ENCODE measurements at places on chromosomes 2 and 18.

DNA sequence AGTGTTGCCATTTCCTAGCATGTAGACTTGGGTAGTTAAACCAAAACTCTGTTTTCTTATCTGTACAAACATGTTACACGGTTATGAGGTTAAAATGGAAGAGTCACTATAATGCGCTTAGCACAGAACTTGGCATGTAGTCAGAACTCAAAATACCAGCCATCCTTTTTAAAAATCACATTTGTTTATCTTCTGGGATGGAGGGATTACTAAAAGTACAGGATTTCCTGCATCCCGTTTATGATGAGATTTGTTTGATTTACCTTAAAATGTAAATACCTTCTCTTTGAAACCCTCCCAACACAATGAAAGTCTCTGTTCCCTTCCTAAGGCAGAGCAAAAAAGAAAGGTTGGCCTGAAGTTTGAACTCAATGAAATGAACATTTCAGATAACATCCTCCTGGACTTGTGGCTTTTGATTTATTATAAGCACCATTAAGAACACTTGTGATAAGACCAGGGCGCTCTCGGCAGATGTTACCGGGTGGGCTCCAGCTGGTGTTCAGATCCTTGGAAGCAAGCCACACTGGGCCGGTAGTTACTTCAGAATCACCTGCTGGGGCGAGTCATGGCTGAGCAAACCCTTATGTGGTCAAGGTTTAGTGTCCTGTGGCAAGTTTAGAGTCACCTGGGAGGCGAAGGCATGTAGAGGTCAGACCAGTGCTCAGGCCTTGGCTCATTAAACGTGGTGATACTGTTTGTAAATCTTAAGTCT, 105.7 kb downstream of the MGAT5 start:
- no peak for DNase-seq

DNA sequence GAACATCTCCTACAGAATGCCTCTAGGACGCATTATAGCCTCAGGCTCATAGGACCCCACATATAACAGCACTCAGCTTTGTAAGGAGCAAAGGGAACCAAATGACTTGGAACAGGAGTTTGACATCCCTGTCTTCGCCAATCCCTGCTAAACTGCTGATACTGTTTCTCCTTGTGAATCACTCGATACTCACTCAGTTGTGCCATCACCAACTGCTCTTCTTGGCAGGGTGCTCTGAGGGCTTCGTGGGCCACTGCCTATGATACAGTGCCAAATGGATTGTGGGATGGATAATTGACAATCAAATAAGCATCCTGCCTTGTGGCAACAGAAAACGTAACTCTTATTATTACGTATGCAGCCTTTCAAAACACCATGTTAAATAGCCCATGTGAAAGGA, 396.3 kb downstream of the RIT2 start:
- DNase-seq, result no peak

DNA sequence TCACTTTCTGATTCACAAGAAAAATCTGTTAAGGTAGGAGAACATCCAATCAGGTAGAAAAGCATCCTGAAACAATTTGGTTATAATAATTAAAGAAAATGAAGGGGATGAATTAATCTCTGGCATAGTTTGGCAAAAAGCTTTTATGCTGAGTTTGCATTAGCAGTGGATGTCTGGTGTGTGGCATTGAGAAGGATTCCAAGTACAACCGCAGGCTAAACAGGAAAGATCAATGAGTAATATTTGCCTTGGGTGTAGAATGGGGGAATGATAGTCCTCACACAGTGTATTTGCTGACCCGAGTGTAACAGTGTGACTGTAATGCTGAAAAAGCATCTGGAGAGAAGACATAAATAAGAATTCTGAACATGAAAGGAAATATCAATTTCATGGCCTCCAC, 68.3 kb upstream of the SESTD1 start:
- no peak for DNase-seq

GRCh38 chr18:27382567-27383216, 197.6 kb upstream of the CHST9 start:
- no peak for DNase-seq

- DNase-seq, result no peak
Measured at GRCh38 chr2:3246928-3247714, 130.5 kb downstream of the EIPR1 start.

GRCh38 chr2:143716522-143716921, 587.3 kb downstream of the ARHGAP15 start:
- no peak for DNase-seq

DNA sequence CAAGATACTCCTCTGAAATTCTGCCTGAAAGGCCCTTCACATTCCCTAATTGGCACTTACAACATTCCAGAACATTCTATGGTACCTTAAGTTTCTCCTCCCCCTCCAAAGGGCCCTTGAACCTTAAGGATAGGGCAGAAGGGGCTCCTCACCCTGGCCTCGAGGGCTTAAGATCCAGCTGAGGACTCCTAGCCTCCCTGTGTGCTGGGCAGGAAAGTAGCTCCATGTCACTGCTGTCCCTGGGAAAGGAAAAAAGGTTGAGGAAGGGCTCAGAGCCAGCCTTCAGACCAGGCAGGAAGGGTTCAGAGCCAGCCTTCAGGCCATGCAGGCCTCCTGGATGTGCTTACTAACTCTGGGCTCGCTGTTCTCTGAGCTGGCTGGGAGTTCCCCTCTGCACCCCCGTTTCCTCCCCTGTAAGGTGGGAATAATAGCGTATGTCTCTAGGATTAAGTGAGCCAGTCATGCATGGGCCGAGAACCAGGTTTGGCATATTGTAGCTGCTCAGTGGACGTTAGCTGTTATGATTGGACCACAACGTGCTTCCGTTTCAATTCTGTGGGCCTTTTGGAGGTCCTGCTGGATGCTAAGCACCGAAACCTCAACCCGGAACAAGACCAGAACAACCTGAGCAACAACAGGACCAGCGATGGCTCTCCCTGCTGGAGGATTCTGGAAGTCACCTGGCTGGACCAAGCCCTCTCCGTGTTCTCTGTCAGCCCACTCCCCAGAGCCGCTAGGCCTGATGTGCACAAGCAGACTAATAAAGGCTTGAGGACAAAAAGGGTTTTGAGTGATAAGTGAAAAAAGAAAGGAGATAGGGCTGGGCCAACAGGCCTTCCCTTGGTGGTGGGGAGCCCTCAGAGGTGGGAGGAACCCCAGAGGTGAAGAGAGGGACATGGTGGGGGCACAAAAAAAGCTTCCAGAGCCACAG, 1.0 kb upstream of the B3GNT7 start:
- DNase-seq, result no peak

GRCh38 chr2:239014458-239015217, 166.8 kb downstream of the TWIST2 start:
- DNase-seq, result no peak

- DNase-seq, result no peak
Measured at GRCh38 chr2:10325278-10326145, 22.8 kb downstream of the HPCAL1 start.

- no peak for DNase-seq
Measured at GRCh38 chr2:138959031-138959430, 178.8 kb upstream of the NXPH2 start.

DNA sequence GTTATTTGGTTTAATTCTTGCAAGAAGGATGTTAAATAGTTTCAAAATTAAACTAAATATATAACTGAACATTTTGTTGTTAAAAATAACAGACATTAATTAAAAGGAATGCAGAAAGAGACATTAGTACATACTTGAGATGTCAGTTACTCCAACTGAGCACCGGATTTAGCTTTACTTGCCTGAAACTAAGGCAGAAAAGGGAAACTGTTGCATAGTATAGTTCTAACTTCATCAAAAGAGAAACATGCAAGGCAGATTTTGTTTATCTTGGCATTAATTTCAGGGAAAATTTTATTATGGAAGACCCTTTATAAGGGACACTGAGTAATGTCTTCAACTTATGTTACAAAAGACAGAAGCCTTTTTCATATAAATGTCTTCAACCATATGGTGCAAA, 218.3 kb downstream of the STK39 start:
- no peak for DNase-seq

DNA sequence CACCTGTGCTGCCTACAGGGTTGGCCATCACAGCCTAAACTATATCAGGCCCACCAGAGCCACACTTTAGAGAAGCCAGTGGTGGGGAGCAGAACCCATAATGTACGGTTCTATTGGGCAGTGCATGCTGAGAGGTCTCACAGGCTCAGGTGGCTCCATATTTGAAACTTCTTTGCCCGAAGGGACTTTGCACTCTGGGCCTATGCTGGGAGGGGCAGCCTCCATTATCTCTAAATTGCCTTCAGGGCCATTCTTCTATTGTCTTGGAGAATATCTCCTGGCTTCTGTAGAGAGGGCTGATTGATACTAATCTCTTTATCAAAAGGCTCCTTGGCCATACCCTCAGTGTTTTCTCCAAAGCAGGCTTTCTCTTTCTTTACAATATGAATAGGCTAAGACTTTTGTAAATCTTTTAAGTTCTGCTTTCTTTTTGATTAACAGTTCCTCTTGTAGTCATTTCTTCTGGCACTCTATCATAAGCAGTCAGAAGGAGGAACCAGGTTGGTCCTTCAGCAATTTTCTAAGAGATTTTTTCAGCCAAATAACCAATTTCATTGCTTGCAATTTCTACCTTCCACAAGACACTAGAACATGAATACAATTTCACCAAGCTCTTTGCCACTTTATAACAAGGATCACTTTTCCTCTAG, 44.5 kb downstream of the RPE start:
- no peak for DNase-seq

DNA sequence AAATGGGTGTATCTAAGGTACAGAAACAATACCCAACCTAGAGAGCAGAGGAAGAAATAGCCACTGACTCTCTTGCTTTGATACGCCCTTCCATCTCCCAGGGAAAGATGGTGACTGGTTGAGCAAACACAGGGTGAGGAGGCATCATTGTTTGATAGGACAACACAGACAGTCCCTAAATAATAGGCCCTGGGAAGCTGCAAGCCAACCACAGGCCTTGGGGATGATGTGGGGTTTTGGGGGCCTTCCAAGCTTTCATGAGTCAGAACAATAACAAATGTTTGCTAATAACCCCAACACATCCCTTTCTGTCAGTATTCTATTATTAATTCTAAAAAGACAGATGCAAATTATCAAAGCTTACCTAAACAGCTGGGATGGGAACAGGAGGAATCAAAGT, 9.8 kb downstream of the LGALSL start:
- no peak for DNase-seq

Measured in stimulated activated CD4-positive, alpha-beta T cell treated with anti-CD3 and anti-CD28 coated beads, Interleukin-1b, Interleukin-23, amount 100 ng/mL, for 1 hour (primary cell).